Activated CD4-positive, alpha-beta T cell treated with anti-CD3 and anti-CD28 coated beads, Interleukin-2, amount 10 ng/mL, durations not matched to agents 24 days and 14 days (primary cell): ENCODE measurements at places on chromosomes 11 and 22. TPM values are rescaled to one million over a fixed set of nuclear protein-coding genes. Genes with fewer than 3 reads are reported as not detected.

DNA sequence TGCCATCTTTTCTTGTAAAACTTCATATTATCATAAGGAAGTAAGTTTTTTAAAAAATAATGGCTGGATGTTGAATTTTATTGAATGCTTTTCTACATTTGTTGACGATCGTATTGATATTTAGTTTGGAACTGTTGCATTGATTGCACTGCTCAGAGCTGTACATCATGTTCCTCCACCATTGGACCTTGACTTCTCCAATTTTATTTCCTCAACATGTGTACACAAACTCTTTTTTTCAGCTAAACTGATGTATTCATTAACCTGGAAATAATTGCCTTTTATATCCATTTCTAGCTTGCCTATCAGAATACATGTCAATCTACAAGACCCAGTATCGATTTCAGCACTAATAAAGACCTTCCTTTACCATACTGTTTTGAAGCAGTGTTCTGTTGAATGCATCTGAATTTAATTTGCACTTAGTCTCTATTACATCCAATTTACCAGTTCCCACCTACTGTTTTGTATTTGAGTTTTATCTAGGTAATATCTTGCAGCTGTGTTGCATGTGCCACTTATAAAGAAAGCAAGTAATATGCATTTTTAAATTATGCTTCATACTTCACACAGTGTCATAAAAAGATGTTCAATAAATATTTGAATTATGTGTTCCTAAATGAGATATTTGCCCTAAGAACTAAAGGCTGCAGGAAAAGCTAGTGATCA lies 5.5 kb downstream of the CEP57 start:
- DNase-seq, result no peak
- no peak overlapping the region for H3K27ac ChIP-seq
- no peak overlapping the region for H3K4me3 ChIP-seq
- H3K27me3 ChIP-seq, result no peaks in the 10 kb centered on the region

Gene RIMBP3B
- total RNA-seq, result 0.26 TPM in 1 of 2 replicates, not detected in the other

GRCh38 chr11:43578346-43579170 lies 102.0 kb upstream of the HSD17B12 start:
- H3K4me1 ChIP-seq, result peaks cover 21% of the 10 kb centered on the region
- H3K27me3 ChIP-seq, result peaks cover 88% of the 10 kb centered on the region
- H3K27ac ChIP-seq, result no peak overlapping the region
- no peak for DNase-seq
- peak overlapping the region; percentile 73 for H3K4me3 ChIP-seq

- peaks cover 4% of the 10 kb centered on the region for H3K4me1 ChIP-seq
- peaks cover 3% of the 10 kb centered on the region for H3K36me3 ChIP-seq
- H3K27ac ChIP-seq, result no peak overlapping the region
- no peak overlapping the region for H3K4me3 ChIP-seq
These were observed 41.3 kb upstream of the HSD17B12 start for GRCh38 chr11:43639224-43639623.

DNA sequence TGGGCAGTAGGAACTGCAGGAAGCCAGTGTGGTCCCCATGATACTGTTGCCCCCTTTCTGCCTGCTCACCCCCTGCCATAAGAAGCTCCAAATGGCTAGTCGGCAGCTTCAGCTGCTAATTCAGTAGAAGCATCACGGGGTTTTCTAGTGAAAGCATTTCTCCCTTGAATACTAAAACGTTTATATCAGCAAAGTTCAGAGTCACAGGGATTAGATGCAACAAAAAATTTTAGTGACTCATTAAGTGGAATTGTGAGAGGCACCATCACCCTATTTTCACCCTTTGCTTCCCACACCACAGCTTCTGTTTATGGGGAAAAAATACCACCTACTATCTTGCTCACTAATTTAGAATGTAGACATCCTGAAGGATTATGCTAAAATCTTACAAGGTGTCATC lies 25.2 kb downstream of the RAB39A start:
- no peaks in the 10 kb centered on the region for H3K36me3 ChIP-seq
- no peak overlapping the region for H3K27ac ChIP-seq
- DNase-seq, result no peak
- H3K4me1 ChIP-seq, result peaks cover 3% of the 10 kb centered on the region
- H3K4me3 ChIP-seq, result no peak overlapping the region
- H3K27me3 ChIP-seq, result peaks cover 2% of the 10 kb centered on the region

DNA sequence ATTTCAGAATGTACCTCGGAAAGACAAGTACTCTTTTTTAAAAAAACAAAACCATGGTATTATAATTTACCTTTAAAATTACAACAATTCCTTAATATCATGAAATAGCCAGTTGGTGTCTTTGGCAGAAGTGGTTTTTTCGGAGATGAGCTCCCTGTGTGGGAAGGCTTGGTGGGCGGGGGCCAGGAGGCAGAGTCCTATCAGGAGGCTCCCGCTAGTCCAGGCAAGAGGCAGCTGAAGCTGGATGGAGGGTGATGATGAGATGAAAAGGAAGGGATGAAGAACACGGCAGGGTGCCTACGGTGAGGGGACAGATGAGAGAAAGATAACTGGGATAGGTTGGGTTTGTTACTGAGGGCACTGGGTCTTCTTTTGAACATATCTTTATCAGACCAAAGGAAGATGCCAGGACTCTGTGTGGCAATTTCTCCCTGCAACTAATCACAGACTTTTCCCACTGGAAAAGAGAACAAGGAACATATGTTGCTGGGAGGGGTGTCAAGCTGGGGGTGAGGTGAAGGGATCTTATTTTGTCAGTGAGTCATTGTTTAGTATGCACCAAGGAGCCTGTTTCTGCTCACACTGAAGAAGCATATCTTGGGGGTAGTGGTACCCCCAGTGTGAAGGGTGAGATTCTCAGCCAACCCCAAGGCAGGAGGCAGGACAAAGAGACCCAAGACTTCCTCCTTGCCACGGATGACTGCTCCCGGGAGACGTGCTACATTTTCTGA lies 91.5 kb upstream of the YWHAH start:
- no peak overlapping the region for H3K4me3 ChIP-seq
- DNase-seq, result no peak
- no peaks in the 10 kb centered on the region for H3K27me3 ChIP-seq
- no peak overlapping the region for H3K27ac ChIP-seq
- H3K36me3 ChIP-seq, result peaks cover 27% of the 10 kb centered on the region

DNA sequence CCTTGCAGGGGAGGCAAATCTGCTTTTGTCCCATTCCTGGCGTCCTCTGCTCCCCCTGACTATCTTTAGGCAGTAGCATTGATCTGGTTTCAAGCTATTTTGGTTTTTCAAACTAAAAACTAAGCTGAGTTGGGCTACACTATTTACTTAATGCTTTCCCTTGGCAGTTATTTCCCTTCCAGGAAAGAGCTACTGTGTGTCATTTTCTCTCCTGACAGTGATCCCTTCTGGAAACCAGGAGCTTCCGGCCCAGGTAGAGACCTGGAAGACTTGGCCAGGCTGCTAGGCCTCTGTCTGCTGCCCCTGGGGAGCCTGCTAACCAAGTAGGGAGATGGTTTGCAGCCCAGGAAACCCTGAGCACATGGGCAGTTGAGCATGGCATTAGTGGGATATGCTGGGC lies 35.0 kb downstream of the NAV2 start:
- H3K4me3 ChIP-seq, result no peak overlapping the region
- H3K4me1 ChIP-seq, result no peaks in the 10 kb centered on the region
